ENCODE measurements at places on chromosomes 6 and 20.

DNA sequence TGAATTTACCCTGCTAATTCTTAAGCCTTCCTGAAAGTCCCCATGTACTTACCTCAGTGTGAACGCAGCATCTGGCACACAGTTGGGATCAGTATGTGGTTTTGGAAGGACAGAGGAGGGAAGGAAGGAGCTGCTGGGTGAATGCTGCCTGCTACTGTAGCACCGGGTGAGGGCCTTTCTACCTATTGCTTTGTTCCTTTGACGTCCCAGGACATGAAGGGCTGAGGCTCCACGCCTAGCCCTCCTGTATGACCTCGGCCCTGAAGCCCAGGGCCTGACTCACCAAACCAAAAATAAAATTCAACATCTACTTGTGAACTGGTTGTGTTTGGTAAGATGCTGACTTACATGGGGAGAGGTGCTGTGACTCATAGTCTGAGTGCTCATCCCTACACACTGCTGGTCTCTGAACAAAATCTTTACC is 51.1 kb downstream of the ARID1B start:
- peak; percentile 63 for DNase-seq

DNA sequence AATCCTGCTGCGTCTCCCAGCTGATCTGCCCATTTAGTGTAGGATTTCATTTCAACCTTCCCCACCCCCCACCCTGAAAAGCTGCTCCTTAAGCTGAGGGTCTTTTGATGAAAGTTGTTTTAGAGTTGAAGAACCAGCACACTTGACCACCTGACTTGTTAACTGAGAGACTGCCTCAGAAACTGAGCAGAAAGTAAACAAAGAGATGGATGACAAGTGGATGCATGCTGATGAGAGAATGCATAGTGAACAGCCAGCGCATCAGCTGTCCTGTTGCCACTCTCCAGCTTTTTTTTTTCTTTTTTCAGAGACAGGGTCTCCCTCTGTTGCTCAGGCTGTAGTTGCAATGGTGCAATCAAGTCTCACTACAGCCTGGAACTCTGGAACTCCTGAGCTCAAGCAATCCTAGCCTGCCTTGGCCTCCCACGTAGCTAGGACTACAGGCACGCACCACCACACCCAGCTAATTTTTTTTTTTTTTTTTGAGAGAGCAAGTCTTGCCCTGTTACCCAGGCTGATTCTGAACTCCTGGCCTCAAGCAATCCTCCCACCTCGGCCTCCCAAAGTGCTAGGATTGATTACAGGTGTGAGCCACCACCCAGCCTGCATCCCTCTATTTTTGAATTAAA is 9.5 kb downstream of the RPL10A start:
- no peak for DNase-seq

GRCh38 chr6:139944131-139944530 is 569.7 kb upstream of the CITED2 start:
- DNase-seq, result no peak

- no peak for DNase-seq
Measured at GRCh38 chr20:3046677-3047462, 1.0 kb downstream of the MRPS26 start.

- DNase-seq, result peak; percentile 15
Measured at GRCh38 chr6:37517411-37517812, 17.7 kb upstream of the CCDC167 start.

DNA sequence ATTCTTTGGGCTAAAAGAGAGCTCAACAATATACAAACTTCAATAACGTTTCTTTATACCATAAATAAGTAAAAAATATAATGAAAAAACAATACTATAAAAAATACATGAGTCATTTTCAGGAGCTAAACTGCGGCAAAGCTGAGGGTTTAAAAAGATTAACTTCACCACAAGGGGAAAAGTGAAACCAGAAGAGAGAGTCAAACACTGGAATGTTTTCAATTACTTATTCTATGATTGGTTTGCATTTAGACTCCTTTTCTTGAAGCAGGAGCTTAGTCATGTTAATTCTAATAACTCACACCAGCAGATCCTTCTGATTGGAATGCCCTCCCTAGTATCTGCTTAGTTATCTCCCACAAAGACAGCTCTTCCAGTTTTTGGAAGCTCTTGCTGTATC is 627.3 kb downstream of the UTRN start:
- peak; percentile 67 for DNase-seq

GRCh38 chr6:4313044-4313686 is 177.8 kb upstream of the ECI2 start:
- DNase-seq, result peak; percentile 85

GRCh38 chr6:160766657-160766988 is 64.6 kb downstream of the PLG start:
- DNase-seq, result no peak

DNA sequence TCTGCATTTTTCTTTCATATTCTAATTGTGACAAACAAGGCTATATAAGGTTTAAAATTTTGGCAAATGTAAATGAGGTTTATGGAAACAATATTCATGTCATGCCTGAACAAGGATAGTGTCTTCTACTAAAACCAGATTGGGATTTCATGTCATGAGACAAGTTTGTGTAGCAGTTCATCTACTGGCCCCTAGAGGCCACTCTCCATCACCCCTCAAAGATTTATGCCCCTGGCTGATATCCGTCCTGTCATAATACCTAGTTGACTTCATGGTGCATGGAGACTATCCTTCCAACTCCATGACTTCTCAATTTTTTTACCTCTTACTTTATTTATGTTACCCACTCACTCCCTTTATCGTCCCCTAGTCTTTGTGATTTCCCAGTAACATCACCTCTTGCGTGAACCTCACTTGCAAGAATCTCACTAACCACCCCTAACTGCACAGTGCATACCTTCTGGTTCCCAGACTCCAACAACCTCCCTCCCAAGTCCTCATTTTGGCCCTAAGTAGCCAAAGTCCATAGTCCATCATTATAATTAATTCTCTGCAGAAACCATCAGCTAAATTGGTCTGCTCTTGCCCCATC is 179.8 kb downstream of the TASP1 start:
- no peak for DNase-seq

GRCh38 chr20:59307270-59307669 is 6.9 kb downstream of the EDN3 start:
- no peak for DNase-seq

- no peak for DNase-seq
Measured at GRCh38 chr6:108549741-108550140, 11.0 kb upstream of the FOXO3 start.

DNA sequence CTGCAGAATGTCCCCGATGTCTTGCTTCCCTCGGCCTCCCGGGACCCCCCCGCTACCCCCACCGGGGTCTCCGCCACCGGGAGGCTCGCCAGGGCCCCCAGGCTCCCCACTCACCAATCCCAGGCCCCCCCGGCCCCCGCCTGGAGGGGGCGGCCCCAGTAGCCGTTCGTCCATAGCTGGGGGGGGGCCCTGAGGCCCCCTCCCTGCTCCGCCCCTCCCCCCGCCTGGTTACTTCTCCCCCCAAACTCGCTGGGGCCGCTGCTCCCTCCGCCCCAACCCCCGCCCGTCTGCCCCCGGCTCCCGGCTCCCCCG is 304 bp downstream of the PBX2 start:
- no peak for DNase-seq

- no peak for DNase-seq
Measured at GRCh38 chr6:139778106-139778505, 403.7 kb upstream of the CITED2 start.

DNA sequence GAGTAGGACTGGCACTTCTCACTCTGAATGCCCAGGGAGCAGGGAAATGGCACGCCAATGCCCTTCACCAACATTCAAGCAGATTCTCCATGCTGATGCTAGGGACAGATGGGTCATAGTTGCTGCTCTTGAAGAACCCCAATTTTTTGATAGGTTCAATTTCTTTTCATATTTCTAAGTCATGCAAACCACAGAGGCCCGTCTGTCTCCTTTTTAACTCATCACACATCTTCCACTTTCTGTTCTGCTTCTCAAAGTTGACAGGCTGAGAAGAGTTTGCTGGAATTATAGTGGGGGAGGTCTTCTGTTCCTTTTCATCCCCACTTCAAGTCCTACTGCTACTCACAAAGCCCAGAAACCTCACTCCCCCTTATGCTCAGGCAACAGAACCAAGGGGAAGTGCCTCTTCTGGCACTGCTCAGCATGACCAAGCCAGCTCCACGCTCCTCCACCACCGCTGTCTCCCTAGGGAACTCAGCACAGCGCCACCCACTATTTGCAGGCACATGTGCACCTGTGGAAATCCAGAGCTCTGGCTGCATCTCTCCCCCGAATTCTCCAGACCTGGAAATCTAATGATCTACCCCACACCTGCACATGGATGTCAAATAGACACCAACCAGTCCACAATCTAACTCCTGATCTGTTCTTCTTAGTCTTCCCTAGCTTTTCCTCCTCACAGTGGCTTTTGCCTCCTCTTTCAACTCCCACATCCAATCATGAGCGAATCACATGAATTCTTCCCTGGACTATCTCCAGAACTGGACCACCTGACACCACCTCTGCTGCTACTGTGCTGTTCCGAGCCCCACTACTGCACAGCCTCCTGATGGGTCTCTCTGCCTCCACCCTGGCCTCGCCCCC is 10.7 kb downstream of the ZBTB24 start:
- no peak for DNase-seq

GRCh38 chr6:160102956-160103824 is 18.4 kb upstream of the SLC22A1 start:
- no peak for DNase-seq

DNA sequence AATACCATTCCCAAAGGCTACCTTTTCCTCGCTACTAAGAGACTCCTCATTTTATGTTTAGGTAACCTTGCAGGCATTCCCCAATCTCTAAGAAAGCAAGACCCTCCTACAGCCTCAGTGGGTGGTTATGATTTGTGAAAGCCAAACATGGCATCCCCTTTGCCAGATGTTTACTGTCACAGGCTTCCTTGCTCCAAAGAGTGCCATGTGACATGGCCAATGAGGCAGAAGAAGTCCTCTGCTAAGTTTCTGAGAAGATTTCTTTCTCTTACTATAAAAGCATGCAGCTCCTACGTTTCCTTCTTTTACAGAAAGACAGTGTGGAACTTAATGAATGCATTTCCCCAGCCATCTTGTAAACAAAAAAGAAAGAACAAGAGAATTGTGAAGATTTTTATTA is 688.2 kb downstream of the TBC1D32 start:
- no peak for DNase-seq

DNA sequence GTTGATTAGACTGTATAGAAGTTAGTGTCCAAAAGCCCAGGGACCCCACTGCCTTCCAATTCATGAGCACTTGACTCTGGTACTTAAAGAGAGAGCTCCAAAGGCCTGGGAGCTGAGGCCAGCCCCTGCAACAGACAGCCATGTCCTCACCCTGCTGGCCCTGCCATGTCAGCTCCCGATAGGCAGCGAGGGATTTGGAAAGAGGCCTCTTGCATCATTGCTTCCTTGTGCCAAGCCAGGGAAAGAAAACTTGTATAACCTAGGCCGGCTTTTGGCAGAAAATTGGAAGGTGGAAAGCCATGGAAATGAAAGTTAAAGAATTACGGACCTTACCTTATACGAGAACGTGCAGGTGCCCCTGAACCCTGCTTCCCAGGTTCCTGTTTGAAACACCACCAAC is 8.4 kb upstream of the PCK1 start:
- DNase-seq, result no peak

DNA sequence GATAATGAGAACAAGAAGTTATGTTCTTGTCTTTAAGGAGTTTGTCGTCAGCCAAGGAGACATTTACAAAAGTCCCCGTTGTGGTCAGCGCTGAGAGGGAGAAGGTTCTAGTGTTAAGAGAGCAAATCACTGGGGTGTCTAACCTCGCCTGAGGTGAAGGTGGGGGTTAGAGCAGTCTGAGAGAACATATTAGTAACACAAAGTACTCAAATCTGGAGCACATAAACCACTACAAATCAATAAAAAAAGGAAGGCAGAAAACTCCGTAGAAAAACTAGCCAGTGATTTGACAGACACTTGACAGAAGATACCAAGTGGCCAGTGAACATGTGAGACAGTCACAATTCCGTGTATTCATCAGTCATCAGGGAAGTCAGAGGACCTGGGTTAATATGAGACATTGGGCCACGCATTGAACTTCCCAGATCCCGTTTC is 45.4 kb downstream of the CDS2 start:
- no peak for DNase-seq

DNA sequence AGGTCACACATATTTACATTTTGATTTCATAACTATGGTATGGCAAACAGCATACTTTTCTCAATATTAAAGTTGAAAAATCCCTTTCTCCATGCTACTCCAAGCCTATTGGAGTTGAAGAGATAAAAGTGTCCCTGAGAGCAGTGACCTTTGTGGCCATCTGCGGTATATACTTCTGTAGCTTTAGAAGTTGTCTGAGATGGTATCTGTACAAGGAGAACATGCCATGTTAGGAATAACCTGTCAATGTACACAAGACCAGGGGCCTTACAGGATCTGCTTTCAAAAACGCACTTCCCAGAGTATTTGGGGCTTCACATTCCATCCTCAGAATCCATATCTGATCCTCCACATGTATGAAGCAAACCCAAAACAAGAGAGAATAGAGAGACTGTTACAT is 226.7 kb downstream of the MEI4 start:
- no peak for DNase-seq

DNA sequence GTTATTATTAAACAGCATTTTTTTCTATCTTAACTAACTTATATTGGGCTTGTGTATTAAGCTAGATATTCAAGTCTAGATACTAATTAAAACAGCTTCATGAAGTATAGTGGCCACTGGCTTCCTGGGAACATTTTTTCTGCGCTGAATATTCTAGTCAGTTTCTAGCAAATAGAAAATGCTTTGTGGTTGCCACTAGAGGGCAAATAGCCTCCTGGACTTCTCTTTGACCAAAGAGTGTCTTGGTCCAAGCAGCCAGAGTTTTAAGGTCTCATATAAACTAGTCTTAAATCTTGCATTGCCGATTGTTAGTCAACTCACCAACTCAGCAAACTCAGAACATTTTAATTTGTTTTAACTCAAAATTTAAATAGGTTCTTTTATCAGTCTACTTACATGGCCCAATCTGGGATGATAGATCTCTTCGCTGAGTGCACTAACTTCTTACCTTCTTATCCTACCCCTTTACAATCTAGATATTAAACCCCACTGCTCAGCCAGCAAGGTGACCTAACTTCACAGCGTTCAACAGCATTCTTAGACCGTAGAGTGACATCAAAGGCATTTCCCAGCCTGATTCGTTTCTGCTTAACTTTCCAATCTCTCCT is 24.6 kb upstream of the ID4 start:
- DNase-seq, result no peak

GRCh38 chr20:16916165-16916564 is 168.0 kb downstream of the OTOR start:
- DNase-seq, result no peak

GRCh38 chr6:29465801-29466200 is 8.8 kb downstream of the OR2H1 start:
- DNase-seq, result no peak

Data from BJ (cell line).